M059J (cell line): ENCODE measurements at places on chromosomes 13 and 19.
A peak's percentile ranks its signal among the peaks of the same experiment; 100 is the strongest.

DNA sequence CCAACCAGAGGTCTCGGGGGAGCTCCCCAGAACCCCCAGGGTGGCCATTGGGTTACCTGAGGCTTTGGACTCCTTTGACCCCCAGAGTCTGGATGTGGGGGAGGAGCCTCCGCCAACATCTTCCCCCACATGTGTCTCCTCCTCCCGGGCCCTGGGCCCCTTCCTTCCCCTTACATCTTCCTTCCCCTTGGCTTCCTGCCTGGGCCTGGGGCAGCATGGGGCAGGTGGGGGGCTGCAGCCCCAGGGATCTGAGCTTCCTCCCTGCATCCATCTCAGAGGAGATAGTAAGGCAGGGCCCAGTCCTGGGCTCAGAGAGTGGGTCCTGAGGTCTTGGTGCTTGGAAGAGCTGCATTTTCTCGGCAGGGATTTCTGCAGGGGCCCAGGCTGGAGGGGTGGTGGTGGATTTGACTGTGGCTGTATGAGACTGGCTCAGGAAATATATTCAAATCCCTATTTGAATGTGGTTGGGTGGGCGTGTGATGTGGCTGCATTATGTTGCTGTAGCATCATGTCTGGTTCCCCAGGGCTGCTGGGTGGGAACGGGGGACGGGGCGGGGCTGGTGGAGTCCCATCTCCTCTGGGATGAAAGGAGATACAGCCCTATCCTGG is 919 bp downstream of the VAV1 start:
- no peak for DNase-seq

DNA sequence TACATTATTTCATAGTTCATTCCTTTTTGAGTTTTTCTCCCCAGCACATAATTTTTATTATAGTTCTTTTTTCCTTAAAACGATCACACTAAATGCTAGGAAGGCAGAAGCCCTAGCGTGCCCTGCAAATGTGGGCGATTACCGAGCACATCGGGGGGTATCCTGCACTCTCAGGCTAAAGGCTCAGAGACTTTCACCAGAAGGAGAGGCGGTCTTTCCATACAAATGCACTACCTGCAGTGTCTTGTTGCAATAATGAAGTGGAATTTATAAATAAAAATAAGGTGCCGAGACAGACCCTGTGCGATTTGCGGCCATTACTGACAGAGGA is 29.3 kb upstream of the SPACA7 start:
- no peak for DNase-seq

- no peak for DNase-seq
Measured at GRCh38 chr13:107834281-107834680, 381.1 kb downstream of the LIG4 start.

GRCh38 chr19:17966129-17966483 is 801 bp upstream of the KCNN1 start:
- no peak for DNase-seq

- DNase-seq: no peak
Measured at GRCh38 chr19:5251096-5252065, 89.2 kb downstream of the PTPRS start.

- DNase-seq: no peak
Measured at GRCh38 chr13:50955241-50955640, 45.6 kb downstream of the RNASEH2B start.

GRCh38 chr13:19927117-19927748 is 31.3 kb upstream of the ZMYM2 start:
- DNase-seq: peak; percentile 44

- DNase-seq: no peak
Measured at GRCh38 chr19:50718255-50719118, 1.1 kb downstream of the SHANK1 start.

- DNase-seq: no peak
Measured at GRCh38 chr13:34589581-34589980, 352.5 kb upstream of the NBEA start.

- DNase-seq: no peak
Measured at GRCh38 chr19:28549680-28550277, 663.2 kb downstream of the UQCRFS1 start.

DNA sequence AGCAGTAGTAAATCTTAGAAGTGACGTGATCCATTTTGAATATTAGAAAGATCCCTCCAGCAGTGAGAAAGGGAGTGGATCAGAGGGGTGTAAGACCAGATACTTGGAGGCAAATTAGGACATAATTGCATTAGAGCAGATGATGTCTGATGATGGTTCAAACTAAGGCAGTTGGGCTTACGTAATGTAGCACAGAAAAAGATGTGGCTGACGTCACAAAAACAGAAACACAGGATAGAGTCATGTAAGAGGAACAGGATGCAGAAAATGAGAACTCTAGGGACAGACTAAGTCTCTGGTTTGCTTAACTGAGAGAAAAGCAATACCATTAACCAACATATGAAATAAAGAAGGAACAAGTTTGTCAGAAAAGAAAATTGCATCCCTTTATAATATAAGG is 392.5 kb upstream of the DACH1 start:
- DNase-seq: no peak

DNA sequence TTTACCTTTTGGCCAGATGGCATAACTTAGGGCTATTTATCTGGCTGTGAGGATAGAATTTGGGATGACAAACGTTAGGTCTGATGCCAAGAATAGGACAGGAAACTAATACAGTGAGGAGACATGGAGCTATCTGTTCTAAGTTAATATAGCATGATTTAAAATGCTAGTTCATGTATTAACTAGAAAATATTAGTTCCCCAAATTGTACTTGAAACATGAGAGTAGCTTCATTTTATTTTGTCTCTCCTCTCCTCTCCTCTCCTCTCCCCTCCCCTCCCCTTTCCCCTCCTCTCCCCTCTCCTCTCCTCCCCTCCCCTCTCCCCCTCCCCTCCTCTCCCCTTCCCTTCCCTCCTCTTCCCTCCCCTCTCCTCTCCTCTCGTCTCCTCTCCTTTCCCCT is 101.1 kb upstream of the MYO16 start:
- no peak for DNase-seq

DNA sequence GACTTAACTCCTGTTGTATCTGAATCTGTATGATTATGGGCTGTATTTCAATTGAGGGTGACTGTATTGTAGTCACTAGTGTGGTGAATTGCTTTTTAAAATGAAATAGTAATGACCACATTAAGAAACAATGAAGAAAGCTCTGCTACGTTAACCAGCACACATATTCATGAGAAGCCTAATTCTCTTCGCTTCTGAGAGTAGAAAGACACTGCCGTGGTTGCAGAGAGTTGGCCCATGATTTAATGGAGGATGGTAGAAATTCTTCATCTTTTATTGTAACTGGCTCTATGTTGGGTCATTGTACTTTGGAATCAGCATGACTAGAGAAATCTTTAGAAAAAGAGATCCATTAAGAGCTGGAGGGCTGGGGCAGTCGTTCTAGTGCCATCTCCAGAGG is 451.5 kb downstream of the PCDH17 start:
- DNase-seq: no peak

GRCh38 chr19:43639519-43640423 is at the start of gene CADM4:
Gene CADM4 (minus strand): TSS chr19:43639850. CDS start chr19:43639790, 60 bp downstream.
- DNase-seq: no peak

GRCh38 chr13:37448153-37448552 is 150.4 kb downstream of the POSTN start:
- DNase-seq: no peak

DNA sequence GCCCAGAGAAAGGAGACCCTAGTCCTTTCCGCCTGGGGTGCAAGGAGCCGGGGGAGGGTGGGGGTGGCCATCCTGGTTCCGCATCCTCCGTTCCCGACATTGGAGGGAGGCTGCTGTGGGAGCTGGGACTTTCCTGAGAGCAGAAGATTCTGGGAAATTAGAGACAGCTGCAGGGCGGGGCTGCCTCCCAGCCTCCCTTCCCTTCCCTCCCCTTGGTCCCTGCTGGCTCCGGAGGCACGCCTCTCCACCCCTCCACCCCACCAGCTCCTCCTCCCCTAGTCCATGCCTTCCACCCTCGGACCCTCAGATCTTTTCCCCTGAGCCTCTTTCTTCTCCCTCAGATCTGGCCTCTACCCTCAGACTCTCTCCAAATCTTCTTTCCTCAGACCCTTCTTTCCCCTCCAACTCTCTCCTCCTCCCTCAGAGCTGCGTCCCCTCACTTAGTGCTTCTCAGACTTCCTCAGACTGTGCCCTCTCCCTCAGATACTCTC is 3.1 kb upstream of the BCL3 start:
- DNase-seq: peak; percentile 79

- DNase-seq: no peak
Measured at GRCh38 chr13:41488124-41488523, 30.8 kb downstream of the RGCC start.

GRCh38 chr13:111389621-111390521 is 69.4 kb downstream of the TEX29 start:
- DNase-seq: no peak

- DNase-seq: no peak
Measured at GRCh38 chr13:29994911-29995595, 144.6 kb upstream of the UBL3 start.

- DNase-seq: no peak
Measured at GRCh38 chr19:648305-648704, 8.6 kb downstream of the FGF22 start.

GRCh38 chr13:74264333-74264732 is 130.1 kb upstream of the KLF12 start:
- no peak for DNase-seq

GRCh38 chr19:2045501-2046045 is 5.5 kb downstream of the MKNK2 start:
- no peak for DNase-seq

GRCh38 chr19:33667141-33667650 is 45.4 kb downstream of the CHST8 start:
- DNase-seq: no peak

- no peak for DNase-seq
Measured at GRCh38 chr19:50362656-50363424, 2.6 kb downstream of the NAPSA start.

- no peak for DNase-seq
Measured at GRCh38 chr13:66154354-66154753, 1075.8 kb downstream of the PCDH9 start.

DNA sequence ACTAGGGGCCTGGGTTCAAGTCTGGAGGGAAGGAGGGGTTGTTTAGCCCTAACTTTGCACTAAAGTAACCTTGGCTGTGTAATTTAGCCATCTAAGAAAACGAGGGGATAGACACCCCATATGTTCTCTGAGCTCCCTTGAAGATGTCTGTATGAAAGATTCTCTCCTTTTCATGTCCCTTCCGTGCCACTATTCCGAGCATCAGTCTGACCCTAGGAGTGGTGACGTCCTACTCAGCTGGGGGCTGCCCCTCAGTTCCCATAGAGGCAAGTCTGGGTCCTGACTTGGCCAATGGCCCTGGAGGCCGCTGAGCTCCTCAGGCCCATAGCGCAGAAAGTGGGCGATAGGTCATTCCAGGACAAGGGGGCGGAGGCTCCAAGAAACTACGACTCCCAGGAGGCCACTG is 790 bp upstream of the WDFY2 start:
- no peak for DNase-seq

DNA sequence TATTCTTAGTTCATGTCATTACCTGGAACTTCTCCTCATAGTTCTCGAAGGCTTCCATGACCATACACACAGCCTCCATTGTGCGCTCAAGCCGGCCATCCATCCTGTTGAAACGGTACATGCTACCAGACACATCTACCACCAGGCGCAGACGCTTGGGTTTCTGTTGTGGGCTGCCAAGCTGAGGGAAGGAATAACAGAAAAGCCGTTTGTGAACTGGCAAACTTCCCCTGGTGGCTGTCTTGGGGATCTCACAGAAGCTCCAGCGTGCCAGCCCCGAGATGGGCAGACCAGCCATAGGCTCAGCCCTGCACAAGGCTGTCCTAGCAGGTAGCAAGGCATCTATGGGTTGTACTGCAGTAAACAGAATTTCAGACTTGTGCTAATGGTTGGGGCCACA is 130.1 kb downstream of the RGCC start:
- DNase-seq: no peak

- DNase-seq: no peak
Measured at GRCh38 chr13:69580255-69580654, 527.4 kb upstream of the ATXN8OS start.

DNA sequence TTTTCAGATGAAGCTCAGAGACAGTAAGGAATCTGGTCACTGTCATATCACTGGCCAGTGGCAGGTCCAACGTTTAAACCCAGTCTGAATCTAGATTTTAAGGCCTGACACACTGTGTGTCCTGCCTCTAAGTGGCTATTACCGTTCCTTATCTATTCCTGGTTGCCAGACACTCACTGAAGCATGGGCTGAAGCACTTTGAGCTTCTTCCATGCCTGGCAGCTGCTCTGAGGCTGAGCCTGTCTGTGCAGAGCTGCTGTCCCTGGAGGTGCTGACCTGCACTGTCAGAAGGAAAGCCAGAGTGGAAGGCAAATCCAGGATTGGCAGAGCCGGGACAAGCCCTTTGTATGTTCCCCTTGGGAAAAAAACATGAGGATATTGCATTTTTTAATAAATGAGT is 109.2 kb upstream of the SLC7A1 start:
- no peak for DNase-seq

- no peak for DNase-seq
Measured at GRCh38 chr13:41812851-41813250, 148.1 kb downstream of the VWA8 start.

GRCh38 chr13:50936679-50937078 is 27.1 kb downstream of the RNASEH2B start:
- DNase-seq: no peak

GRCh38 chr19:55325172-55325571 is at the start of gene TMEM150B:
Gene TMEM150B (minus strand): TSS chr19:55325341. CDS start chr19:55321036, 4,305 bp downstream.
- no peak for DNase-seq

DNA sequence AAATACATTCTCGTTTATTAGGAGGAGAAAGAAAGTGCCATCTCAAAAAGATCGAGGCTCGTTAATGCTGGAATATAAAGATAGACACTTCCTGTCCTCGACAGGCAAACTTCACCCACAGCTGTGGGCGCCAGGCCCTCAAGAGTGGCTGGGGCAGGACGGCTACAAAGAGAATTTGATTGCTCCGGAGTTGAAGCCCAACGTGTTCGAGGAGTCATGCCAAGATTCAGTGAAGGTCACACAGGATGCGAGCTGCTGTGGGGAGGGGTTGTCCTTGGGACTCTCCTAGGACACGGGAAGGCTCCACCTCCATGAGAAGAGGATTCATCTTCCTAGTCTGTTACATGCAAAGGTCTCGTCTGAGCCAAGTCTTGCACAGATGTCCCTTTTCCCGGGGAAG is 16.3 kb upstream of the PTPRS start:
- peak; percentile 64 for DNase-seq

DNA sequence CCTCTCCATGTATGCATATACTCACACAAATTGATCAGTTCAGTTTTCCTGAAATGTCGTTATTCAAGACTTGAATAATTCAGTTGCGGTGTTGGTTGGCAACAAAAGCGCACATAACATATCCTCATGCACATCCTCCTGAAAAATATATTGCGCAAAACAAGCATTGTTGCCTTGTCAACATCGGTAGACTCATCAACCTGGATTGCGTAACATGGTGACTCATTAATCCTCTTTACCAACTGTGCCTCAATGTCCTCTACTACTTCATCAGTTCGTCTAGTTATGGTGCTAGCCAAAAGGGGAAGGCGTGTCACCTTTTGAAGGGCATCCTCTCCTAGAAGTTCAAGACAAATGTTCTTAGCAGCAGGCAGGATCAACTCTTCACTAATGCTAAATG is 357.7 kb downstream of the LMO7 start:
- peak; percentile 8 for DNase-seq
